ENCODE measurements at places on chromosomes 1 and 21.

DNA sequence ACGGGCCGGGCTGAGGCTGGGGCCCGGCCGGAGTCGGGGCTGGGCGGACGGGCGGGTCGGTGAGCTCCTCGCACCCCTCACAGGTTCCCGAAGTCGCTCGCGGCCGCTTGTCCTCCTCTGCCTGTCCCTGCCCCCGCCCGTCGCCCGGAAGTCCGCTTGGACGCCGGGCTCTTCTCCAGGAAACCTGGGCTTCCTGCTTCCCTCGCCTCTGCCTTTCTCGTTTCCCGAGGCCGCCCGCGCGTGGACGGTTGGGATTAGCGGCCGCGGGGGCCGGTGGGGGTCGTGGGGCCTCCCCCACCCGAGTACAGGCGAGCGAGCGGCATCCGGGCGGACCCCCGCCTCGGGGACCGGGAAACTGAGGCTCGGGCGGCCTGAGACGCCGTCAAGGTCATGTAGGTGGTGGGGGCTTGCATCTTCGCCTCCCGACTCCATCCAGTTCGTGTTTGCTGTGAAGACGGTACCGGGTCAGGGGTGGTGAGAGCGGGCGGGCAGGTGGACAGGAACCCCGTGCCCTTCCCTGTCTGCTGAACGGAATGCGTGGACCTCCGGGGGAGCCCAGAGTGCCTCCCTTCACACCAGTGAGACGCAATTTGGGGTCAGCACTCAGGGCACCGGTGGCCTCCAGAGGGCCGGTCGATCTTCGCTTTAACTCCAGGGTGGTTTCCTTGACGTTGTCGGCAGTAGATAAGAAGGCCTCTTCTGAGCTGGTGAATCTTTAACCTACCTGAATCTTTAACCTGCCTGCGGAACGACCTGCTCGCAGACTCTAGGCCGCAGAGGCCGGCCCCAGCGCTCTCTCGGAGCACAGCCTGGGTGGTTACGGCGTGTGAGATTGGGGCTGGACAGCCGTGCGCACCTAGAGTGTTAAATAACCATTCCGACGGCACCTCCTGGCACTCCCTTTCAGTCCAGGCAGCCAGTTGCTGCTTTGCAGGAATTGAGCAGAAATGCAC lies 686 bp downstream of the ARF1 start:
- no peak for DNase-seq

GRCh38 chr1:90836345-90836679 lies 119.2 kb upstream of the BARHL2 start:
- no peak for DNase-seq

- DNase-seq, result no peak
These were observed 40.7 kb upstream of the SLC5A9 start for GRCh38 chr1:48181669-48182367.

DNA sequence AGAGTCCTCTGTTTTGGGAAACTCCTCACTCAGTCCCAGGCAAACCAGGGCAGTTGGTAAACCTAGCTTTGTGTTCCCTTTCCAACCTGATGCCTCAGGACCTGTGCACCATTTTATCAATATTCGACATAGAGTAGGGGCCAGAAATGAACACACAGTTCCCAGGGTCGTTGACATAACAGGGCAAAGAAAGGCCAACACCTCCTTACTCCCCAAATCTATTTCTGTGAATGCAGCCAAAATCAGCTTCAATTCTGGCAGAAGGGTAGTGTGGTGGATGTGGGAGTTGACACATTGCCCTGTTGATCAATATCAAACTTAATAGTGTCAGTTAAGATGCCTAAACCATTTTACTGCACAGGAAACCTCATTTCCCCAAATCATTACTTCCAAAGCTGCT lies 104.6 kb upstream of the SPATA6 start:
- no peak for DNase-seq

DNA sequence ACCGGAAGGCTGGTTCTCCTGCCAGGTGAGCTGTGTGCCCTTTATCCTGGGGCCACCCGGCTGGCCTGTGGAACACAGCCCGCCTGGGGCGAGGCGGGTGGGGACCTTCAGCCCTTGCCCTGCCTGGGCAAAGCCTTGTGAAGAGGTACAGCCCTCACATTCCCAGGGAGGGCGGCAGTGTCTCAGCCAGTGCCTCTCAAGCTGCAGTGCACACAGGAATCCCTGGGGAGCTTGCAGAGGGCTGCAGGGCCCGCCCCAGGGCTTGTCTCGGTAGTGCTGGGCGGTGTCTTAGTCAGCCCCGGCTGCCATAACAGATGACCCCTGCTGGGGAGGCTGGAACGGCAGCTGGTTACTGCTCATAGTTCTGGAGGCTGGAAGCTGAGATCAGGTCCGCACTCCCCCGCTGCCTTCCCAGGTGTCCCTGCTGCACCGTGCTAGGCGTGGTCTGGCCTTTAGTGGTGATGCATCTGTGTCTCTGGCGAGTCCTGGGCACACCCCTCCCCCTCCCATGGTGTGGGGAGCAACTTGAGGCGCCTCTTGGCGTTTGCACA lies 12.6 kb downstream of the DFFB start:
- no peak for DNase-seq

Data from cerebellar nuclear complex (tissue), 1 donor.